Stimulated activated CD8-positive, alpha-beta memory T cell treated with anti-CD3 and anti-CD28 coated beads, Interleukin-7, amount 100 ng/mL, for 4 hours (primary cell): ENCODE measurements at places on chromosomes 12 and 14.

DNA sequence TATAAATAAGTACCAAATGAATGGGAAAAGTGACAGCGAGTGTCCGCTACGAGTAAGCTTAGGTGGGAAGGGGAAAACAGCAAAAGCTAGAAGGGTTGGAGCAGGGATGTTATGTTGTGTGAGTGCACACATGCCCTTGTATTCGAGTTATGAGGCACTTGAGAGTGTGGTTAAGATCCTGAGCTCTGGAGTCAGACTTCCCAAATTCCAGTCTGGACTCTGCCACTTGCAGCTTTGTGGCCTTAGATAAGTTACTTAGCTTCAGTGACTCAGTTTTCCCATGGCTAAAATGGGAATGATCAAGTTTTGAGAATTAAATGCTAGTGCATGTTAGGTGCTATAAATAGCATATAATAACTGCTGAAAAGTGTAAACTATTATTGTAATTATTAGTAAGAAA, 44.9 kb downstream of the KTN1 start:
- no peak for DNase-seq

DNA sequence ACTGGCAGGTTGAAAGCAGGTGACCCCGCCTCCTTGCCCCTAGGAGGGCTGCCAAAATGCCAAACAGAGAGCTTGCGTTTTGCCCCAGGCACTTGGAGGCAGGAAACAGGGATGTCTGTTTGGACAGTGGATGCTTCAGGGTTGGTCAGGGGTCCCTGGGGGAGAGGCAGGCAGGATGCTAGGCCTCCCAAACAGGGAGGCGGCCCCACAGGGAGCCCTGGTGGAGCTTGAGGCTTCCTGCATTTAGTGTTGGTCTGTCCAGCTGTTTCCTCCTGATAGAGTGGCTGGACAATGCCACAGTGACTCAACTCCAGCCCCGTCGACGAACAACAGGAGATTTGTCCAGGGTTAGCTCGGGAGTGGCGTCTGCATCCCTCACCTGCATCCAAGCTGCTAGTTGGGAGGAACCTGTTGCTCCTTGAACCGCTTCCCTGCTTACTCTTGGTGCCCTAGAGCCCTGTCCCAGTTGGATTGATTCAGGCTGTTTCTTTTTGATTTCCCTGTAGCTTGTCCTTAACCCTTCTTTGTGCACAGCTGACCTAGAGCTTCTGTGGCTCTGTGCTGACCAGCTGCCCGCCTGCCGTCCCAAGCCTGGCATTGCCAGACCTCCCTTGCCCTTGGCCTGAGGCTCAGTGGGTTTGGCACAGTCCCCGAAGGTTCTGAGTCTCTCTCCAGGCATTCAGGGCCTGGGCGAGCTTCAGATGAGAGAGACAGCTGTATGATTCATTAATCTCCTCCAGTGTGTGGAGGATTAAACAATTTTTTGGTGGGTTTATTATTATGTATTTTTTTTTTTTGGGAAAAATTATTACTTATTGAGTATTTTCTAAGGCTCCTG, 45.9 kb downstream of the TSPAN9 start:
- DNase-seq = no peak

GRCh38 chr12:132949936-132950837, 5.9 kb downstream of the ZNF605 start:
- no peak for DNase-seq

DNA sequence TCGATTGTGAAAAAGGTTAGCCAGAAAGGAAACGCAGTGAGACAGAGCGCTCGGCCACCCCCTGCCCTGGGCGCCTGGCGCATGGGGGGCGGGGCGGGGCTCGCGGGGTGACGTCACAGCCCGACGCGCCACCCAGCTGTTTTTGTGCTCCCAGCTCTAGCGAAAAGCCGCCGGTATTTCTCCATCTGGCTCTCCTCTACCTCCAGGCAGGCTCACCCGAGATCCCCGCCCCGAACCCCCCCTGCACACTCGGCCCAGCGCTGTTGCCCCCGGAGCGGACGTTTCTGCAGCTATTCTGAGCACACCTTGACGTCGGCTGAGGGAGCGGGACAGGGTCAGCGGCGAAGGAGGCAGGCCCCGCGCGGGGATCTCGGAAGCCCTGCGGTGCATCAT, at the start of gene GABARAPL1:
Gene GABARAPL1 (plus strand): TSS at position 139 of the 393 bp plus-strand sequence. CDS start 253 bp downstream, at position 392.
- peak; percentile 78 for DNase-seq

GRCh38 chr14:61268812-61269211, 12.3 kb downstream of the TMEM30B start:
- DNase-seq = no peak

- DNase-seq = no peak
Measured at GRCh38 chr12:33192226-33192625, 247.4 kb downstream of the SYT10 start.

GRCh38 chr14:68877993-68878575, 85.2 kb upstream of the ZFP36L1 start:
- DNase-seq = no peak

GRCh38 chr14:94313991-94314655, 9.0 kb downstream of the SERPINA6 start:
- DNase-seq = no peak

- DNase-seq = no peak
Measured at GRCh38 chr12:40648519-40648918, 43.7 kb upstream of the CNTN1 start.

- no peak for DNase-seq
Measured at GRCh38 chr12:88325076-88325815, 183.1 kb downstream of the TMTC3 start.

DNA sequence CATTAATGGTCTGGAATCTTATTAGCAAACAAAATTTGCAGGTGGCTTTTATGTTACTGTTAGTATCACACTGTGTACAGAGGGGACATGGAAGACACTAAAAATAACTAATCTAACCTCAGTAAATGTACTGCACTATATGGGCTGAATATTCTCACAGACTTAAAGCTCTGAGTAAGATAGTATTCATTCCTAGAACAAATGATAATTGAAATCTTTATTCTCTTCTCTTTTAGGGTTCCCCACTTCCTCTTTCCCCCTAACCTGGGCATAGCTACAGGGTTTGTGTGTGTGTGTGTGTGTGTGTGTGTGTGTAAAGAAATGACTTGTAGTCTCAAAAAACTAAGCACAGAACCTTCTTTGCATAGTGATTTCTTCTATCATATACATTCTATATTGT, 21.4 kb upstream of the HECTD1 start:
- DNase-seq = no peak

DNA sequence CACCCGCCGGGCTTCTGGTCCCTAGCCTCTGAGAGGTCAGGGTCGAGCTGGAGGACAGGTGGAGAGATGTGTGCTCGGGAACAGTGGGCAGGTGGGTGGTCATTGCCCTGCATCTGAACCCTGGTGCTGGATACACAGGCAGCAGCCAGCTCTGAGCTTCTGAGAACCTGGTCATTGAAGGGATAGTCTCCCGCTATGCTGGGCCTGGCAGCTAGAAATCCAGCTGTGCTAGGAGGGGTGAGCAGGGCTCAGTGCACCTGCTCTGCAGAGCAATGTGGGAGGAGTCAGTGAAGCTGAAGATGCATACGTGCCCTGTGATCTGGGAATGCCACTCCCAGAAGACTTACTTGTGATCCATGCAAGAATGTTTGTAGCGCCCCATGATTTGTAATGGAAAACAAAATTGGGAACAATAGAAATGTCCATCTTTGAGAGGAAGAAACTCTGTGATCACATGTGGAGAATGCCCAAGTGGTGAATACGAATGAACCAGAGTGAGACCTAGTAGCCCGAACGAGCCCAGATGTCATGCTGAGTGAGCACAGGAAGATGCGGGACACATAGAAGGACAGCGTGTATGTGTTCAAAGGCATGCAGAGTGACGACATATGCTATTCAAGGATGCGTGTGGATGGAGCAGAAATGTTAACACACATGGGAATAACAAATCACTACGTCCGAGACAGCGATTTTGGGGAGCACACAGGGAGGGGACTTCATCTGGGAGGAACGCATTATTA, 63.4 kb downstream of the AACS start:
- DNase-seq = no peak

DNA sequence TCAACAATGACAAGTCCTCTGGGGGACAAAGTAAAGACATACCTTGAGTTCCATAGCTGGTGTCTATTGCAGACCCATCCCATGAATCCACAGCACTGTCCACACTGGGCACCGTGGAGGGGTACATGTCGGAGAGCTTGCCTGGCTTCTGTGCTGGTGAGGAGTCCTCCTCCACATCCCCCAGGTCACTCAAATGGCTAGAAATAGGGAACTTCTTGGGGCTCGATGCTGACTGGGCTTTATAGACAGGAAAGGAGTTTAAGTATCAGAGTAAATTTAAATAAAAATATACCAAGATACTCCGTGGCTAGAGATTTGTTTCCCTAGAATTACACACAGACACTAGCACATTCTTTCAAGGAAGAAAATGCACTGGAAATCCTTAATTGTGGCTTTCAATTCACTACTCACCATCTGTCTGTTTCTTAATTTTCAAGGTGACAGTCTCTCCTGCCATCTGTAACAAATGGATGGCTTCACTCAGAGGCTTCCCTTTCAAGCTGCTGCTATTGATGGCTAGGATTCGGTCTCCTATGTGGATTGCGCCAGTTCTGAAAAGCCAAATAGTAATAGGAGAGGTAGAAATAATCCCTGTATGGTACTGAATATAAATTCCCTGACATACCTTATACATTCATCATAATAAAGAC, 90.1 kb downstream of the HELB start:
- no peak for DNase-seq

- no peak for DNase-seq
Measured at GRCh38 chr14:104387022-104388010, 192.2 kb upstream of the C14orf180 start.

GRCh38 chr12:41983856-41984255, 160.8 kb downstream of the GXYLT1 start:
- no peak for DNase-seq

DNA sequence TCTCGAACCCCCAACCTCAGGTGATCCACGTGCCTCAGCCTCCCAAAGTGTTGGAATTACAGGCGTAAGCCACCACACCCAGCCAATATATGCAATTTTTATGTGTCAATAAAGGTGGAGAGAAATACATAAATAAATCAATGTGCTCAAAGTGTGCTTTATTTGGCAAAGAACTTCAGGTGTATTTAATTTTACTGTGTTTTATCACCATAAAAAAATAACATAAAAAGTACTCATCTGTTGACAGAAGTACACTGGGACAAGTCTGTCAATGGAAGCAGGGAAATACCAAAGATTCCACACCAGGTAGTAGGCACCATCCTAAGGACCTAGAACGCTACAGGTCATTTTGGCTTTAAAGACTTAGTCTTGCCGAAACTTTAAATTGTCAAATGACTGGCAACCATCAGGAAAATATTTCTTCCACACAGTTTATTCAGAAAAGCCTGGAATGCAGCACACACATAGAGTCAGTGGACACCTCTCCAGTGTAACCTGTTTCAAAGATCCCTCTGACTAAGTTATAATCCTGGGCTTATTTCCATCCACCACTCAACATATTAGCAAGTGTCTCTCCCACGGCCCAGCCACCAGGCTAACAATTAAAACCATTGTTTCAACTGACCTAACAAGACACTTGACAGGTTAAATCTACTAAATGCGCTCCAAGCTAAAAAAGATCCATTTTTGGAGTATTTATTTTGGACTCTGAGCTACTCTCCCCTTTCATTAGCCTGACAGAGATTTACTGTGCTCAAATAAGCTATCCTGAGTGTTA, 4.2 kb downstream of the ERO1A start:
- no peak for DNase-seq

DNA sequence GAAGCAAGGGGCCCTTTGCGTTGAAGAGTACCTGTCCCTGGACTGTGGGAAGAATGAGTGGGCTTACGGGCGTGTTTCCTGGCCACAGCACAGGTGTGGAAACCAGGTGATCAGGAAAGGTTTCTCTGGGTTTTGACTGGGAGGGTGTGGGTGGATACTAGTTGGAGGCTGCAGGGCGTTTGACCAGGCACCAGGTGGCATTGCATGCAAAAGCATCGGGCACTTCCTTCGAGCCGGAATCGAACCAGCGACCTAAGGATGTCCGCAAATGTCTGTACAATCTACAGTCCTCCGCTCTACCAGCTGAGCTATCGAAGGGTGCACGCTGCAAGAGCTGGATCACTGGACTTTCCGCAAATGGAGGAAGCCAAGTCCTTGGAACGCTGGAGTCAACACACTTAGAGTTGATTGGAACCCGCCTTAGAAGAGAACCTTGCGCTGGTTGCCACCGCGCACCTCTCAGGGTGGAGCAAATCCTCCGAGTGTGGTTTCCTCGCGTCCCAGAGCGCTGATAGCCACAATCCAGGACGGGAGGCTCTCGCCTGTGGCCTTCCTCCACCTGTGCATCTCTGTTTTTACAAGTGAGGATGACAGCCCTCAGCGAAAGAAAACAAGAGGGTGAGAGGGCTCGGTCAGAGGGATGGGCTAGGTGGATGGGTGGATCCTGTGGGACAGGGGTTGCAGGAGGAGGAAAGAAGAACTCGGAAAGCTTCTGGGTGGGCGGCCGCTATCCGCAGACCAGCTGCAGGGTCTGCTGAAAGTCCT, 21.2 kb upstream of the RNASE4 start:
- peak; percentile 54 for DNase-seq

DNA sequence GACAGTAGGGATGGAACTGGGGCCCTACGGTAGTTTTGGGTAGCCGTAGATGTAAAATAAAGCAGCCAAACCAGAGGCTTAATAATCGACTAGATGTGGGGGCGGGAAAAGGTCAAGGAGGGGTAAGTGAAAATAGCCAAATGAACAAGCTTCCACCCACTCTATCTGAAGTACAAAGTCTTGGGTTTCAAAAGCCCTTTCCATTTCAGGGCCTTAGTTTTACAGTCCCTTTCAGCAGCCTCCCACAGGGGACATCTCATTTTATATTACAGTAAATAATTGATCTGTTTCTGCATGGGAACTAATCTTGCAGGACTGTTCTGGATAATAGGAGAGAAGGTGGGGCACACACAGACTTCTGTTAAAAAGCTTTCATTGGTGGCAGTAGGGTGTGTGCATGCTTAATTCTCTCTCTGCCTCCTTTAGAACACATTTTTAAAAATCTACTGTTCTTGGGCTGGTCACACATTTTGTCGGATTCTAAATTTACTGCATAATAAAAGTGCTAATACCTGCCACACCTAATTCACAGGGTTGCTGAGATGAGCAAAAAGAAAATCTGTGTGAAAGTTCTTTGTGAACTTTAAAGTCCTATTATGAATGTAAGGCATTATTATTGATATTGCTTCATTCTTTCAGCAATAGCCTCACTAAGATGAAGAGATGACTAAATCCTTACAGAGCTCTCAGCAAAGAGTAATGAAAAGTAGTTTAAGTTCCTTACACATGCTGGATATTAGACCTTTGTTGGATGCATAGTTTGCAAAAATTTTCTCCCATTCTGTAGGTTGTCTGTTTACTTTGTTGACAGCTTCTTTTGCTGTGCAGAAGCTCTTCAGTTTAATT, 104.6 kb downstream of the ITPR2 start:
- no peak for DNase-seq

DNA sequence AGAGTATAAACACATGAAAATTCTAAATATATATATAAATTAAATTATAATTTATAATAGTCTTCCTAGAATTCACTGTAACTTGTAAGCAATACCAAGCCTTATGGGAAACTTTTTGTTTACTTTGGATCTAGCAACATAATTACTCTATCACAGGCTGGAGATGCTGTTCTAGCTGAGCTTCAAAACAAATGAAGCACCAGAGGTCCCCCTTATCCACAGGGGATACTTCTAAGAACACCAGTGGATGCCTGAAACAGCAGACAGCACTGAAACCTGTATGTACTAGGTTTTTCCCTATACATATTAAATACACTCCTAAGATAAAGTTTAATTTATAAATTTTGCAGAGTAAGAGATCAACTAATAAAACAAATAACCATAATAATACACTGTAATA, 96.6 kb downstream of the CDK17 start:
- no peak for DNase-seq

- DNase-seq = no peak
Measured at GRCh38 chr12:90100579-90100978, 391.9 kb upstream of the ATP2B1 start.

GRCh38 chr14:22381408-22381760, 207.6 kb downstream of the DAD1 start:
- no peak for DNase-seq
